ENCODE measurements at places on chromosomes 1 and 21.

DNA sequence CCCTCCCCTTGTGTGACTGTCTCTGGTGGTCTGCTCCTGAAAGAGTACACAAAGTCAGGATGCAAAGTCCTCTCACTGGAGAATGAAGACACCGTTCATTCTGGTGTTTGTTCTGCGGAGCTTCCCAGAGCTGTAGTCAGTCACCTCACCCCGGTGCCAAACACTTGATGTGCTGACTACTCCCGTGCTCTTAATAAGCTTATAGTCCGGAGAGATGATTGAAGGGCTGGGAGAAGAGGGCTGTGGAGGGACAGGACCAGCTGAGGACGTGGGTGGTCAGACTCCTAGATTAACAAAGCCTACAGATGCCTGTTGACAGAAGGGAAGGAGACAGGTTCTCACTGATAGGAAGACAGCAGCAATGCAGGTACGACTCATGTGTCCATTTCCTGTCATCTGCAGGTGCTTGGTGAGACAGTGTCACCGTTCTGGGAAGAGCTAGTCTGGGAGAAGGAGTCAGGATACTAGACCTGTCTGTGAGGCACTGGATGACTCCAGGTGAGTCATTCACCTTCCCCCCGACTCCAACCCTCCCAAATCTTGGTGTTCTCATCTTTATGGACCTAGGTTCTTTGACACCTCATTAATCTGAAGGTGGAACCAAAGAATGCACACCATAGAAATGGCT, 40.4 kb upstream of the LRRN2 start:
- DNase-seq: no peak

DNA sequence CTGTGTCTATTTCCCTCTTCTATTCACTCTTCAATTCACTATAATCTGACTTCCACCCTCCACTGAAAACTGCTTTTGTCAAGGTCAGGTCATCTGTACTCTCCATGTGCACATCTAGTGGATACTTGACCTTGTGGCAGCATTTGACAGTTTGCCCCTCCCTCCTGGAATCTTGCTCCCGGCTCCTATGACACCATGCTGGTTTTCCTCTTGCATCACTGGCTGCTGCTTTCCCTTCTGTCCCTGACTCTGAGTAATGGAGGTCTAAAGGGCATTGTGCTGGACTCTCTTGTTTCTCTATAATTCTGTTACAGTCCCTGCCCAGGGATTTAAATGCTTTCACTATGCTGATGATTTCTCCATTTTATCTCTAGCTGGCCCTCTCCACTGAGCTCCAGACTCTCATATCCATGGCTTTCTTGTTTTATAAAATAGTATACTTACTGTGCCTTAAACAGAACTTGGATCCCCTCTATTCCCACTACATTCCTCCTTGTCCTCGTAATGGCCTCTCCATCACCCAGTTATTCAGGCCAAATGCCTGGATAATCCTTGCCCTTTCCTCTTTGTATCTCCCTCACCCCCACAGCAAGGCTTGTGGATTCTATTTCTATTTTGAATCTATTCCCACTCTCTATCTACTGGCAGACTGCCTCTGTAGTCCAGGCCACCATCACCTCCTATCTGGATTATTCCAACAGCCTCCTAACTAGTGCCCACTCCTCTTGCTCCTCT, 36.8 kb upstream of the PODN start:
- DNase-seq: no peak

DNA sequence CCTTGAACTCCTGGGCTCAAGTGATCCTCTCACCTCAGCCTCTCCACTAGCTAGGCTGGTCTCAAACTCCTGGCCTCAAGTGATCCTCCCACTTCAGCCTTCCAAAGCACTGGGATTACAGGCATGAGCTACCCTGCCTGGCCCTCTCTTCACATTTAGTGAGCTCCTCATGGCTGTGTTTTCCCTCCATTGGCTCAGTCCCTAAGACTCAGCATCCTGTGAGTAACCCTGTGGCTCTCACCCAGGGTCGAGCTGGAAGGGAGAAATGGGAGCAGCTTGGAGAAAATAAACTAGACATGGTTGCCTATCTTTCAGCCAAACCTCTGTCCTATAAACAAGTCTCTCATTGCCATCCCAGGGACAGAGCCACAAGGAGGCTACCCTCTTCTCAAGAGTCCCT, 17.5 kb downstream of the NCF2 start:
- no peak for DNase-seq

- no peak for DNase-seq
Observed at GRCh38 chr1:209840611-209841010, 12.8 kb downstream of the UTP25 start.

GRCh38 chr1:111220302-111220890, 7.1 kb upstream of the CHI3L2 start:
- DNase-seq: no peak

GRCh38 chr1:57109883-57110282, 144.1 kb upstream of the C8B start:
- DNase-seq: no peak

GRCh38 chr1:76294482-76295194, 220.1 kb downstream of the ST6GALNAC3 start:
- DNase-seq: no peak

- DNase-seq: no peak
Observed at GRCh38 chr1:59115865-59116264, 181.0 kb upstream of the FGGY start.

- DNase-seq: no peak
Observed at GRCh38 chr1:107739651-107740050, 225.3 kb downstream of the VAV3 start.

- DNase-seq: no peak
Observed at GRCh38 chr1:60171801-60172200, 98.2 kb upstream of the C1orf87 start.

- DNase-seq: no peak
Observed at GRCh38 chr1:229631148-229631547, 5.1 kb downstream of the URB2 start.

- DNase-seq: peak; percentile 24
Observed at GRCh38 chr1:151710187-151710840, 6.3 kb downstream of the CELF3 start.

GRCh38 chr21:27422435-27422834, 455.5 kb upstream of the ADAMTS5 start:
- DNase-seq: no peak

- DNase-seq: no peak
Observed at GRCh38 chr1:201443747-201444146, 22.2 kb upstream of the TNNI1 start.

DNA sequence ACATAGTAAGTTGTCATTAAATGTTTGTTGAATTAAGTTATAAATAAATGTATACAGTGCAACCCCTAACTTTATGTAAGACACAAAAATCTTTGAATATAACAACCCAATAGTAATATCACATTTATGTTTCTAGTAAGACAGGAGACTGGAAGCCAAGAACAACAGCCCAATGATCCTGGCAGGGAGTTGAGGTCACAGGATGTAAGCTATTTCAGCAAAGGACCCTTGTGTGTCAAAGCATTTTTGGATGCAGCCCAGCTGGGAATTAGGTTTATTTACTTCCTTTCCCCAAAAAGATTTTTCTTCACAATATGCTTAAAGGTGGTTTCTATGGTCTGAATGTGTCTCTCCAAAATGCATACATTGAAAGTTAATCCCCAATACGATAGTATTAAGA, 34.0 kb upstream of the ABCA4 start:
- no peak for DNase-seq

DNA sequence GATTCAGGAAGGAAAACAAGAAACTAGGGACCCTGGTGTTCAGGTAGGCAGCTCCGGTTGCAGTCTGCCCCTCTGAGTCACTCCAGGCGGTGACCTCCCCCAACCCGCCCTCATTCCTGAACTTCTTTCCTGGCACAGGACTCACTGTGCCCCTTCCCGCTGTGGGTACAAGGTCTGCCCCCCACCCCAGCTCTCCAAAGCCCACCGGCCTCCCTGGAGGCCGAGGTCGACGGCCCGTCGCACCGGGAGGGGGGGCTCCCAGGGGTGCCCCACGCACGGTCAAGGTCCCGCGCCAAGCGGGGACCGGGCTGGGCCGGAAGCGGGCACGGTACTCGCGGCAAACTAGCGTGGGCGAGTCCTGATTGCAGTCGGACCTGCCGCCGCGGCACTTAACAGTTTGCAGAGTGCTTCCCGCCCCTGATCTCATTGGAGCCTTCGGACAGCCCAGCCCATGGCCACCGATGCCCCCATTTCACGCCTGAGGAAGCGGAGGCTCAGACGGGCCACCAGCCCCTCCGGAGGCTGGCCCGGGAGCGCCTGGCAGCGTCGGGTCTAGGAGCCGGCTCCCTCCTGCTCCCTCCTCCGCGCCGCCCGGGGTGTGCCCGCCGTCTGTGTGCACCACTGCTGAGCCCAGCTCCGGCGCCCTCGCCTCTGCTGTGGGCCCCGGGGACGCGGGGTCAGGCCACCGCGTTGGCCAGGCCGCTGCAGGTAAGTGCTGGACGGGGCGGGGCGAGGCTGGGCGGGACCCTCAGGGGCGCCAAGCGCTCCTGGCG, at the start of gene GJB3:
TSS of gene GJB3 (plus strand) at position 144 of the 773 bp plus-strand sequence. CDS start 3,549 bp downstream, outside the sequence.
- DNase-seq: no peak

GRCh38 chr21:15508554-15508953, 221.2 kb upstream of the USP25 start:
- DNase-seq: no peak

GRCh38 chr1:221692643-221693042, 49.2 kb downstream of the DUSP10 start:
- DNase-seq: no peak

GRCh38 chr1:52659356-52659755, 26.4 kb downstream of the SHISAL2A start:
- DNase-seq: peak; percentile 35

- no peak for DNase-seq
Observed at GRCh38 chr1:44433209-44433608, 28.2 kb downstream of the RNF220 start.

DNA sequence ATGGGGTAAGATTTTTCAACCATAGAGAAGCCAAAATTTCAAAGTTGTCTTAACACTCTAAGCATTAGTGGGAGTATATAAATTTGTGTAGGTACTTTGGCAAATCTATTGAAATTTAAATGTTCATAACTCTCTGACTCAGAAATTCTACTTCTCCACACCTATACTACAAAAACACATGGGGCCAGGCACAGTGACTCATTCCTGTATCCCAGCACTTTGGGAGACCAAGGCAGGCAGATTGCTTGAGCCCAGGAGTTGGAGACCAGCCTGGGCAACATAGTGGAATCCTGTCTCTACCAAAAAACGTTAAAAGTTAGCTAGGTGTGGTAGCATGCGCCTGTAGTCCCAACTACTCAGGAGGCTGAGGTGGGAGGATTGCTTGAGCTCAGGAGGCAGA, 41.3 kb upstream of the RAVER2 start:
- DNase-seq: no peak

DNA sequence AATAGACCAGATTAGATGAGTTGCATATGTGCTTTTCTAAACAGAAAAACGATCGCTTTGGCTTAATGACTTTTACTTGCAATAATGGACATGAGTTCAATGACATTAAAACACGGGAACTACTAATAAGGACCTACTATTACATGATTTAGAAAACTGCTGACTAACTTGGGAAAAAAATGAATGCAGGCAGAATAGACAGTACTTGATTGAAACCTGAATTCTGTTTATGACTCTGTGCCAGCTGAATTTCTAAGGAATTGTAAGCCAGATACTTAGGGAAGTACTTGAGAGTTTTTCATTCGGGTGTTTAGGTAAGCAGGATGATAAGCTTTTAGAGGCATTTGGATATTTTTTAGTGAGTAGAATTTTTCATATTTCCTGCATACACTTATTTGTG, 12.0 kb downstream of the ADGRL2 start:
- DNase-seq: no peak

- DNase-seq: no peak
Observed at GRCh38 chr1:110573314-110573713, 32.8 kb downstream of the KCNA2 start.

DNA sequence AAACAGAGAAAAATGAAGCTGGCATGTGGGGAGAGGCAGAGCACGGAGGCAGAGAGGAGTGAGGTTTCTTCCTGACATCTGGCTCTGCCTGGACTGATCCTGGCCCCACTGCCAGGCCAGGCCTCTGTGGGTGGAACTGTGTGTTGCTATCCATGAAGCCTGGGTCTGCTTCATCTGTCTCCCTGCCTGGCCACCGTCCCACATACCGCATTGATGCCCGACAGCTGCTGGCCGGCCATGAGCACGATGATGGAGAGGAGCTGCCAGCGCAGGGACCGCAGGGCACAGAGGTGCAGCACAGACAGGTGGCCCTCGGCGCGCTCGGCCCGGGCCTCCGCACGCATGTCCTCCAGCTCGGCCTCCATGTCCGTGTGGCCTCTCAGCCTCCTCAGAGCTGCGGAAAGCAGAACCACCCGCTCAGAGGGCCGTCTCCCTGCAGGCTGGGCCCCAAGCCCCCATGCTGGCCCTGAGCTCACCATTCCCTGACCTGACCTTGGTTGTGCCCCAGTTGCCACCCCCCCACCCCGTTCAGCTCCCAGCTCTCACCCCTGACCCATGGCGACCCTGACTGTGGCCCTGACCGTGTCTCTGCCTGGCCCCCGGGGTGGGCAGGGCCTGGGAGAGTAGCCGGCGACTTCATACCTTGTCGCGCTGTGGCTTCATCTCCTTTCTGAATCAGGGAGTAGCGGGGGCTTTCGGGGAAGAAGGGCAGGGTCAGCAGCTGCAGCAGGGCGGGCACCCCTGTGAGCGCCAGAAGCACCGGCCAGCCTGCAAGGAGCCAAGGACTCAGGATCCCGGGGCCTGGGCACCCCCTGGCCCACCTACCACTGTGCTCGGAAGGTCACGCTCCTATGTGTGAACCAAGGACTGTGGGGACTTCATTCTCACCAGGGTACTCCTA, 11.5 kb downstream of the SLC2A7 start:
- DNase-seq: no peak

DNA sequence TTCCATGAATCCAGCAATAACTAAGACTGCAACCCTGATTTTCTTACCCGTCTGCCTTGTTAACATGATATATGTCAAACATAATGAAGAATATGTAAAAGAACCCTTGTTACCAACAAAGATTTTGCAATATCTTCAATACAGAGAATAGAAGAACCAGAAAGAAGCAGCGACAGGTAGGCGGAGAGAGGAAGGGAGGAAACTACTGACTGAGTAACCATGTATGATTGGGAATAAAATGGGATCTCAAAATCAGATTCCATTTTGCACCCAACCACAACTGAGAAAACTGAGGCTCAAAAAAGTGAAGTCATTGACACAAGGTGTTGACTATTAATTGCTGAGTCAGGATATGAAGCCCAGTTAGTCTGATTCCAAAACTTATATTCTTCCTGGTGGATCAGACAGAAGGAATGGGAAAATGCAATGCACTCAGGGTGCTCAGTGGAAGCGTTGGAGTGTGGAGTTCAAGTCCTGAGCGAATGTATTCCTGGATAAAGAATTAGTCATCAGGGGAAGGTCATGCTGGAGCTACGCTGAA, 293.3 kb upstream of the GREM2 start:
- no peak for DNase-seq

- no peak for DNase-seq
Observed at GRCh38 chr21:46425571-46425970, 33.1 kb upstream of the DIP2A start.

DNA sequence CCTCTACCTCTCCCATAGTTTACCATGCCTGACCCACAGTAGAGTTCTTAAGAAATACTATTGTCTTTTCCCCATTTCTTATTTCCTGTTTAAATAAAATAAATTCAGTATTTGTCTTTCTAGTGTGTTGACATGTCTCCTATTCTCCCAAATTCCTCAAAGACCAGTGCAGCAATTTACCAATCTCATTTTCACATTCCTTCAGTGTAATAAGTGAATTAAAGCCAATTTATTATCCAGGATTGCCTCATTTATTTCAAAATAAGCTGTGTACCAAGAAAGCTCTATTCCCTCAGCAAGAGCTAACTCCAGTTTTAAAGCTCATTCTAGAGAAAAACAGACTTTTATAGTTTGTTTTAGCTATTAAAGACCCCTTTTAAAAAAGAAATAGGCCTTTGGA, 49.9 kb downstream of the DISC1 start:
- DNase-seq: no peak

- no peak for DNase-seq
Observed at GRCh38 chr1:224535641-224536040, 80.5 kb upstream of the CNIH3 start.
